Stimulated activated CD8-positive, alpha-beta memory T cell treated with anti-CD3 and anti-CD28 coated beads, Interleukin-7, amount 100 ng/mL, for 1 hour (primary cell): ENCODE measurements at places on chromosomes 7 and 10.

GRCh38 chr7:86949052-86949778 is 110.2 kb downstream of the ELAPOR2 start:
- no peak for DNase-seq

GRCh38 chr7:95601316-95601715 is 5.0 kb upstream of the PDK4 start:
- DNase-seq = no peak

GRCh38 chr10:61987951-61988379 is 86.5 kb downstream of the ARID5B start:
- DNase-seq = no peak

GRCh38 chr10:104809288-104810090 is 168.4 kb downstream of the SORCS3 start:
- DNase-seq = no peak

DNA sequence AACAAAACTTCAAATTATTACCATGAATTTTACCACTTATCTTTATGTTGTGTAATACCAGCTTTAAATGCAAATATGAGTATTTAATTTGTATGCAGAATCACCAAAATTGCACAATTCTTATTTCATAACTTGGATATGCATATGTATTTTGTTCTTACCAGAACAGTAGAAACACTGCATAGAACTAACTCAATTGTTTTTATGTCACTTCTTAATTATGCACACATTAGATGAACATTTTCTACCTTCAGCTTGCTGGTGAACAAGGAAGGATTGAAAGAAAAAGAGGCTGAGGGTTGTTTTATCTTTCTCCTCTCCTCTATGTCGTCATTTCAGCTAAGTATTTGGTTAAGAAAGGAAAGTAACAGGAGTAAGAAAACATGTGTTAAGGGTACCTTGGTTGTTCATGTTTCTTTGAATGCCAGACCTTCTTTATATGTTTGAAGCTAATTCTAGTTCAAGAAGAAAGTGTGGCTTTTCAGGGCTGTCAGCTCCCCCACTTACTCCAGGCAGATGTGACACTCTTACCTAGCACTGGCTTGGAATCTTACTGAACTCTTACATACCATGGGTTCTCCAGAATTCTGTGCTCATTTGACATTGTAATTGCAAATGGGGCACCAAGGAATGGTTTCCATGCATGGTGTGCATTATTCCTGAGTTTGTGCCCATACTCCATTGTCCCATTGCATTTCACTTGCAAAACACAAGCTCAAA is 148.5 kb downstream of the TSPAN12 start:
- no peak for DNase-seq

- no peak for DNase-seq
These were observed 31.6 kb upstream of the ITGB8 start for GRCh38 chr7:20299145-20299544.

GRCh38 chr10:96685306-96685705 is 35.0 kb downstream of the PIK3AP1 start:
- DNase-seq = no peak

DNA sequence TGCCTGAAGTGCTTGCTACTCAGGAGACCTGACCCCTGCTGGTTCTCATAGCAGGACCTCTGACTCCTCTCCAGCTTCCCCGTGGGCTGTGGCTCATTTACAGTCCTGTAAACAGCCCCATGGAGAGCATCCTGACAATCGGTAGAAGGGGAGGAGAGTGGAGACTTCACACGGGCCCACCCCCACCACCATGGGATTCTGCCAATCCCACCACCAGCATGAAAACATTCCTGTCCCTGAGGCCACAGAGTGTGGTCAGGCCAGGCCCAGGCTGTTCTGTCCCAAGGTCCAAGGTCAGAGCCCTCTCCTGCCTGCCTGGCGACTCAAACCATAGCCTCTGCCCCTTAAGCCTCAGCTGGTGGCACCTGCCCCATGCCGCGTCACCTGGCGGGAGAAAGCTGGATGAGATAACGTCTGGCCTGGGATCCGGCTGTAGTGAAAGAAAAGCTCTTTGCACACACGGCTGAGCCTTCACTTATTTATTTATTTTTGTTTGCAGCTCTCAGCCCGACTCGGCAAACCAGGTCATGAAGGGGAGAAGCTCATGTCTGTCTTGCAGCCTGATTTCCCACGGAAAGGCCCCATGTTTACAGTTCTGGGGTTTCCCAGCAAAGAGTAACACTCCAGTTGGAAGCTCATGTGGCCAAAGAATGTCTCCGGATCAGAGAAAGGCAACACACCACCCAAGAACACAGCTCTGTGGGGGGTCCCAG is 293.6 kb upstream of the ZMIZ1 start:
- DNase-seq = no peak

GRCh38 chr10:131180740-131181415 is 130.6 kb downstream of the TCERG1L start:
- DNase-seq = no peak

DNA sequence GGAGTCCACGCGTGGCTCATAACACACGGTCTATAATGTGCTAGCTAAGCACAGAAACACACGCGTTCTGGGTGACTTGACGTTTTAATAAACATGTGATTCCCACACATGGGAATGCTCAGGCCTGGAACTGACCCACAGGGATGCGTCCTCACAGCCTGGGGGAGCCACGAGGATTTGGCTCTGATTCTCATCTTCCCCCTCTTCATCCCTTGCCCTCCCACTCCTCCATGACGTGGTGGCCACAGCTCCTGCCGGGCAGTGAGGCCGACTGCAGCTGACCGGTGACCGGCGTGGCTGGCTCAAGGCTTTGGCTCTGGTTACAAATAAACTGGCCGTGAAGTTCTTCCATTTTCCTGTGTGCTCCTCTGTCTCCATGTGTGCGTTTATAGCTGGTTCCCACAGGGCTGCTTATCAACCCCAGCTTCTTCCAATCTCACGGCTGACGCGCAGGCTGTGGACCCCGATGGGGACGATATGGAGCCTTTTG is 40.9 kb upstream of the KLF6 start:
- no peak for DNase-seq

- DNase-seq = no peak
These were observed 61.1 kb upstream of the SAMD8 start for GRCh38 chr10:75050149-75050919.

- DNase-seq = no peak
These were observed 250.2 kb downstream of the ELFN1 start for GRCh38 chr7:1920266-1920681.

DNA sequence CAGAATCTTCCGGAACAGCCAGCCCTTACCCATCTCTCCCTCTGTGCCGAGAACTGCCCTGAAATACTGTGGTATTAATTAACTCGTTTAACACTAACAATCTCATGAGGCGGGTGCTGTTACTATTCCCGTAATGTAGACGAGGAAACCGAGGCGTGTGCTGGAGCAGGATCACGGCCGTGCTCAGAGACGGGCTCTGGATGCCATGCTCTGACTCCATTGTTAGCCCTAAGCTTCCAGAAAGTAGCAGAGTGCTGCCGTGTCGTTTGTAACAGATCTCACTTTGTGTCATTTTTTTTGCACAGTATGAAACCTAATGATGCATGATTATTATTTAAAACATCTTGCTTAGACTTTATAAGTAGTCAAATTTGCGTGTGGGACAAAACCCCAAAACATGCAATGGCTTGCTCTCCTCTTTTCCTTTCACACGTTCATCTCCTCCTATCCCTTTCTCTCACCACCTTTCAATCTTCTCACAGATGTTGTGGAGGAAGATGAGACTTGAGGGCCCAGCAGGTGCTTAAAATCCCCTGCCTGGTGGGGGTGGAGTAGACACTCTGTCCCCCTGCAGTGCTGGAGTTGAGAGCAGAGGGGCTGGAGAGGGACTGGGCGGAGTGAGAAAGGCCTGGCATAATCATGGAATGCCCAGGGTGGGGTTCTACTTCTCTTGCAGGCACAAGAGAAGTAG is 482 bp upstream of the ACTR3C start:
- DNase-seq = no peak

GRCh38 chr10:94803307-94803706 is 40.8 kb downstream of the CYP2C19 start:
- no peak for DNase-seq

GRCh38 chr10:121501796-121502195 is 96.4 kb downstream of the FGFR2 start:
- DNase-seq = no peak

DNA sequence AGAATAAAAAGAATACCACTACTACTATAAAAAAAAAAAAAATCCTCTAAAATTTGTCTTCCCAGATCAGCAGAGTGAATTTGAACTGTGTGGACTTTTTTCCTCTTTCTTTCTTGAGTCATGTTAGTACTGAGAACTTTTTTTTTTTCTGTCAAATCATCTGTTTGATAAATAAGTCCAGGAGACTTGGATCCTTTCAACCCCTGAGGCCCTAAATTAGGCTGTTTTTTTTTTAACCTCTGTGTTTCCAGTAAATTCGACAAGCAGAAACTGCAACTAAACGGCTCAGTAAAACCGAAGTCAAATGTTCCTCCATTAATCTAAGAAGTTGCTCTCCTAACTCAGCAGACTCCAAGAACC is 2.7 kb downstream of the MAP3K8 start:
- no peak for DNase-seq

DNA sequence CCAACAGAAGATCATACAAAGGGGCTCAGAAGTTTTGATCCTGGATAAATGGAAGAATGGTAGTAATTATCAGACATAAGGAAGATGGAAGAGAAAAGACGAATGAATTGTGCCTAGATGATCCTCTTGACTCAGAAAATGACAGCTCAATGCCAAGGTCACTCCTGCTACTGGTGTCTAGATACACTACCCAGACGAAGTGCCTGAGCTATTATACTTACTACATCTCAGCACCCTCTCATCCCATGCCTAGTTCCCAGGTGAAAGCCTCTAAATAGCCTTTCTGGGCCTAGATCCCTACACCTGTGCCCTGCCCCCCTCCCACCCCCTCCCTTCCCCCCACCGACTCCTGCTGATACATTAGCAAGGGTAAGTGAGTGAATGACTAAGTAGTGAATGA is 25.5 kb downstream of the PDE1C start:
- no peak for DNase-seq

- no peak for DNase-seq
These were observed 78.7 kb upstream of the MKLN1 start for GRCh38 chr7:131249003-131249402.

DNA sequence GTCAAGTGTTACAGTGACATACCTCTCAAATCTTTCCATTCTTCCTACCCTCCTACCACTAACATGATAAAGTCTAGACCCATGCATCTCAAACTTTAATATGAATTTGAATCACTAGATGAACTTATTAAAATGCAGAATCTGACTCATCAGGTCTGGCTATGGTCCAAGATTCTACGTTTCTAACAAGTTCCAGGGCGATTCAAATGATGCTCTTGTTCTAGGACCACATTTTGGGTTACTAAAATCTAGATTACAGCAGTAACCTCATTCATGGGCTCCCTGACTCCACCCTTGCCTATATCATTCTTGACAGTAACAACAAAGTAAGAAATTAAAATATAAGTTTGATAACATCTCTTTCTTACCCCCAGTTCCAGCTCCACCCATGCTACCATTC is 124.8 kb upstream of the LSM8 start:
- no peak for DNase-seq

GRCh38 chr7:23443974-23444373 is 26.3 kb downstream of the IGF2BP3 start:
- DNase-seq = no peak

- DNase-seq = no peak
These were observed 187.9 kb upstream of the IMMP2L start for GRCh38 chr7:111750228-111750627.
